ENCODE measurements at places on chromosomes 1 and 21.

GRCh38 chr1:26353976-26354820, at the start of gene CRYBG2:
CRYBG2 (minus strand) TSS chr1:26354130; CDS start chr1:26346657, 7,473 bp downstream.
- no peak for DNase-seq

- no peak for DNase-seq
Observed at GRCh38 chr1:70719154-70719553, 308.1 kb downstream of the CTH start.

DNA sequence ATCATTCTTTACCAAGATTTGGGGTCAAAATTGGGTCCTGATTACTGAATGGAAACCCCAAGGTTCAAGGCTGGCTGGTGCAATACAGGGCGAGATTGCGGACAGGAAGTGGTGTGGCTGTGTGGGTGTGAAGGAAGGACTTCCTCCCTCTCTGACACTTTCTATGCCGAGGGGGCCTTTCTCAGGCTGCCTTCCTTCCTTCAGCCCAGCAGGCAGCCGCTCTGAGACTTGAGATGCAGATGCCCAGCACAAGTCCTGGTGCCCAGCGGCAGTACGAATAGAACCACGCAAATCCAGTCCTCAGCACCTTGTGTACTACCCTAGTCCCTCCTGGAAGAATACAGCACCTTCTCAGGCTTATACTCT, 16.3 kb downstream of the BATF3 start:
- no peak for DNase-seq

GRCh38 chr1:11174261-11174942, 14.8 kb upstream of the ANGPTL7 start:
- no peak for DNase-seq

DNA sequence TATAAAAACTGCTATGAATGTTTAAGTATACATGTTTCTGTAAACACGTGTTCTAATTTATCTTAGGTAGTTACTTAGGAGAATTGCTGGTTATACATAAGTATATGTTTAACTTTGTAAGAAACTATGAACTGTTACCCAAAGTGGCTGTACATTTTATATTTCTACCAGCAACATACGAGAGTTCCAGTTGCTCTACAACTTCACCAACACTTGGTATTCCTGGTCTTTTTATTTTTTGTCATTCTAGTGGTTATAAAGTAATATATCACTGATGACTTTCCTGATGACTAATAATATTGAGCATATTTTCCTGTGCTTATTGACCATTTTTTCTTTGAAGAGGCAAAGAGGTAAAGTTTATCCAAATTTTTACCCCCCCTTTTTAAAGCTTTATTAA, 76.0 kb downstream of the KIAA0319L start:
- no peak for DNase-seq

DNA sequence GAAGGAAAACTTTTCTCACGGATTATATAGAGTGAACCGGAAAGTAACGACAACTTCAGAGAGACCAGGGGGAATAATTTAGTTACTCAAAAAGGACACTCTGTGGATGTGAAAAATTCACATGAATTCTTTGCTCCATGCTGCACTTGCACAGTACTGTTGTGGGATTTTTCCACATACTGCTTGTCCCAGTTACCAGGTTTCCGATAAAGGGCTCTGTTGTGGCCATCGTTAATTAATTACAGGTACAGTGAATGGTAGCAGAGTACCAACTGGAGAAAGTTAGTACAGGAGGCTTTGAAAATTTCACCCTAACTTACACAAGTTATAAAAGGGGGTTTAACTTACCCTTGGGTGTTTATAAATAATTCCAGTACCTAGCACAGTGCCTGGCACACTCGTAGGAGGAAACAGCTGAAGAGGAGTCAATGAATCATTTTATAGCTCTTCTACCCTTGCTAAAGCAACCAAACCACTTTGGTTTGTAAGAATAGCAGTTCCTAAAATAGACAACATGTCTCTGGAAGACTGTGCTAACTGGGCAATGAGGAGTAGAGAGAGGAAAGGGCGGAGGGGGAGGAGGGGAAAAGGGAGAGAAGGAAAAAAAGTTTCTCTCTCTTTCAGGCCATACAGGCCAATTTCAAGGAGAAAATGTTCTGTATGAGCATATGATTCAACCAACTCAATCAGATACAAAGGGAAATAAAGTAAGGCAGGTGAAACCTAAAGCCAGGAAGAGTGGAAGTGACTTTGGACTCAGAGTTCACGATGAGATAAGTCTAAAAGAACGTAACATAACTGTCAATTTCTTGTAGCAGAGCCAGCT, 98.3 kb upstream of the MAGI3 start:
- DNase-seq: no peak

- no peak for DNase-seq
Observed at GRCh38 chr1:86389307-86389706, 6.8 kb downstream of the ODF2L start.

- DNase-seq: no peak
Observed at GRCh38 chr1:53332833-53333232, 5.0 kb upstream of the LRP8 start.

DNA sequence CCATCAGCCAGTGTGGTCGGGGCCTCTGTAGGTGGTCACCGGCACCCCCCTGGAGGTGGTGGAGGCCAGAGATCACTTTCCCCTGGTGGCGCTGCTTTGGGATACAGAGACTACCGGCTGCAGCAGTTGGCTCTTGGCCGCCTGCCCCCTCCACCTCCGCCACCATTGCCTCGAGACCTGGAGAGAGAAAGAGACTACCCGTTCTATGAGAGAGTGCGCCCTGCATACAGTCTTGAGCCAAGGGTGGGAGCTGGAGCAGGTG, 961 bp downstream of the RBM15 start:
- no peak for DNase-seq

DNA sequence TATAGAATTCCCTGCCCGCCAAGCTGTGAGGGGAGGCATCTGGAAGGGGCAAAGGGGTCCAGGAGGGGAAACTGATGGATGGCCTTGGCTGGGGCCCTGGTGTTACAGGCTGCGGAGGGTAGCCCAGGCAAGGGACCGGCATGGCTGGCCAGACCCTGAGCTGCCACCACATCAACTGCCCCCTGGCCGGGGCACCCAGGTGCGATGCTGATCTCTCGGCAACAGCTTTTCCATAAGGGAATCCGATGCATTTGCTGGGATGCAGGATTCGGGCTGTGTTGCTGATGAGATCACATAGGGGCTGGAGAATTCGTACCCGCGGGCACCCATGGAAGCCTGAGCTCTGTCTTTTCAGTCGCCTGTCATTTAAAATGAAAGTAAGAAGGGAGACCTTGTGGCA, 73.7 kb downstream of the PRDM16 start:
- DNase-seq: no peak

DNA sequence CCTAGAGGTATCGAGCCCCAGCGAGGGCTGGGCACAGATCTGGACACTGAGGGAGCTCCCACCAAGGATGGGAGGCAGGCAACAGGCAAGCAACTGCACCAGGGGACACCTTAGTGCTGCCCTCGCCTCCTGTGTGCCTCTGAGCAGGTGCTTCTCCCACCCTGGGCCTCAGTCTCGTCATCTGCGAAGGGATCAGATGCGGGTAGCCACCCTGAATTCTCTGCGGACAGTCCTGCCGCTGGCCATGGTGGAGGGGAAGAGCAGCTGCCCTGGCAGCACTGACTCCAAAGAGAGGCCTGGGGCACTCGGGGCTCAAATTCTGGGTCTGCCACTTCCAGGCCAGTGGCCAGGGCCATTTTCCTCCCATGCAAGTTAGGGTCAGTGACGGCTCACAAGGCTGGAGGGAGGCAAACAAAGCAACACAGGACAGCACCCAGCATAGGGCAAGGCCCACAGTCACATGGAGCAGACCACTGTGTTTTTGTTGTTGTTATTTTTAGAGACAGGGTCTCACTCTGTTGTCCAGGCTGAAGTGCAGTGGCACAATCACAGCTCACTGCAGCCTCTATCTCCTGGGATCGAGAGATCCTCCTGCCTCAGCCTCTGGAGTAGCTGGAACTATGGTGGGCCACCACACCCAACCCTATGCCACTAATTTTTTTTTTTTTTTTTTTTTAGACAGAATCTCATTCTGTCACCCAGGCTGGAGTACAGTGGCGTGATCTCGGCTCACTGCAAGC, 7.1 kb upstream of the SDC3 start:
- no peak for DNase-seq

DNA sequence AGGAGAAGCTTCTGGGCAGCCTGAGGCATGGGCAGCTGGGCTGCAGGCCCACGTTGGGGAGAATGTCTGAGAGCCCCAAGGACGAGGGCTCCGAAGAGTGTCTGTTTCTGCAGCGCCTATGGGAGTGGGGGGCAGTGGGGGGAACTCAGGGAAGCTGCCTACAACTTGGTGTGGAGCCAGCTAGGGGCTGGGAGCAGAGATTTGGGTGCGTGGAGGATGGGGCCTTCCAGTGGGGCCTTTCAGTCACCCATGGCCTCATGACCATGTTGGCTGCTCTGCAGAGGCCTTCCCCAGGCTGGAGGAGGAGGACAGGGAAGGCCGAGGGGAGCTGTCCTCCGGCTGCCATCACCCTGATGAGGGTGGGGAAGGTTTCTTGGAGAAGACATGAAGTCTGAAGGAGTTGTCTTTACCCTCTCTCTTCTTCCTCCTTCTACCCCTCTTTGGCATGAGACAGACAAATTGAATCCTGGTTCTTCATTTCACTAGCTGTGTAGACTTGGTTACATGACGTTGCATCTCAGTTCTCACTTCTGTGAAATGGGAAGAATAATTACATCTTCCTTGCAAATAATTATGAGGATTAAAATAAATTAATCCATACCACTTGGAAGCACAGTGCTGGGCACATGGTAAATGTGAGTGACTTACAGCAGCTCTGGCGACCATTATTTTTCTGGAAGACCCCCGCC, 8.3 kb downstream of the PPFIA4 start:
- DNase-seq: no peak

DNA sequence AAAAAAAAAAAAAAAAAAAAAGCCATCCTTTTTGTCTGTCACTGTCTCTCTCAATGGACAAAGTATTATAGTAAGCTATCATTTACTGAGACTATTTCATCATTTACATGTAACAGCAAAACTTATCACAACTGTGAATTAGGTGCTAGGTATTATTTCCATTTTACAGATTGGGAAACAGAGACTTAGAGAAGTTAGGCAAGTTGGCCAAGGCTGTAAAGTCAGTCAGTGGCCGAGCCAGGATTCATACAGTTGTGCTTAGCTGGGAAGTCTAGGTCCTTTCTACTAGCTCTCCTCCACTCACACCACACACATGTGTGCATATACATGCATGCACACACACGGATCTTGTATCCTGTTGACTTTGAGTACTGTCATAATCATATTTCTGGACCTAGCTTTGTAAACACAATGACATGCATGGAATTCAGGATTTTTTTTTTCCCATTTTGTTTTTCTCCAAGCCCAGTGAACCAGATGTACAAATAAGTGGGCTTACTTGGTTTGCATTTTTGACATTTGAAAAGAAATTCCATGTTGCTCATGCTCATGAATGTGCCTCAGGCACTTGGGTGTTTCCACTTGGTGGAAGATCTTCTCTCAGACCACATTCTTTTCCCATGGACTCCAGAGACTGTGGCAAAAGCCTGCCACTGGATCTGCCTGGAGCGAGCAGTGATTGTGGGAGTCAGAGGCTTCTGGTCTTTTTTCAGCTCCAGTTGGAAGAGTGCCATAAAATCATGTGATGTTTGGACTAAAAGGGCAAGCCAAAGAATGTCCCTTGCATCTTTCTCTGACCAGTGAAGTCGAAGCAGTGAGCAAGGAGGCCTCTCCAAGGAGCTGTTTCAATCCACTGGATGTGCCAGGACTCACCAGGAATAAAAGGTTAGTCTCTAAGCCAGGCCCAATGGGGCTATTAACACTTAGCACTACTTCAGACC, 61.7 kb upstream of the DNAJC6 start:
- peak; percentile 53 for DNase-seq

- DNase-seq: no peak
Observed at GRCh38 chr1:14296795-14297194, 301.7 kb upstream of the KAZN start.

GRCh38 chr1:162541619-162542141, 19.8 kb upstream of the UAP1 start:
- peak; percentile 78 for DNase-seq

DNA sequence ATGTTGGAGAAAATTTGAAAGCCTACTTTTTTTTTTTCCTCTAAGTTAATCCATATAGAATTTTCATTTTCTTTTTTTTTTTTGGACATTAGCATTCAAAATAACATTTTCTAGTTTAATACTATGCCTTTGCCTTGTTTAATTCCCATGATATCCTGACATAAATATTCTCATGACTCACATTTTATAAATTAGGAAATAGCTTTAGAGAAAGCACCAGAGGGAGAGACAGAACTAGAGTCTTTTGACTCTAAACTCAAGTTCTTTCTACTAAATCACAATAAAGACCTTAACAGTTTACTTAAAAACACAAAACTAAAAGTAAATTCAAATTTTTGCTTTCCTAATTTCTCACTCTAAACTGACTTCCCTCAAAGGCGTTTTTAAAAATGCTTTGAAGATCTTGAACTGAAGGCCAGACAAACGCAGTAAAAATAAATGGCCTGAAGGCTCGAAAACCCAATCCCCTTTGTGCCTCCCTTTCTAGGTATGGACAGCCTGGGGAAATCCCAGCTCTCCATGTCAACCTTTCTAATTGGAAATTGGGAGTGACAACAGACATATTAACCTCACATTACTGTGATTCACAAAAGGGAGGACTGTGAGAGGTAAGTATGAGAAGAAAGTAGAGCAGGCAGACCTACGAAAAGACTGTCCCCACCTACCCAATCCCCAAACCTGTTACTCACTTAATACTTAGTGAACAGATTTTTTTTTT, 104.6 kb downstream of the ENAH start:
- DNase-seq: no peak

GRCh38 chr1:43583058-43583457, 52.4 kb downstream of the PTPRF start:
- no peak for DNase-seq

DNA sequence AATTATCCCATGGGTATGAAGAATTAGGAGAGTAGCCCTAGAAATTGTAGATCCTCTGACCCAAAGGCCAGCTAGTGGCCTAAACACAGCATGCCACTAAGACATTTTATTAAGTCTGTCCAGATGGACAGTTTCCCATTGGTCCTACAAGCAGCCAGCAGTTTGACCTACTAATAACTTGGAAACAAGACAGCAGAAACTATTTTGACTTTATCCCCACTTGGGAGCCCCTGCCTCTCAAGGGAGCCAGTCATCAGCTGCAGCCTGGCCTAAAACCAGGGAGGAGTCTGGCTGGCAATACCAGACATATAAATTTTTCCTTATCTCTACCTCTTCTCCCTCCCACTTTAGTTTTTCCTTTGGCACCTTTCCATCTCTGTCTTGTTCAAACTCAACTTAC, 222.6 kb upstream of the KCTD3 start:
- no peak for DNase-seq

All from HFF-Myc (cell line).